Thoracic aorta (tissue), 2 donors: ENCODE measurements at places on chromosomes 3 and 15. TPM values are rescaled to one million over a fixed set of nuclear protein-coding genes. Genes with fewer than 3 reads are reported as not detected.

CPNE9 gene
- total RNA-seq = not detected

SPINK8 gene
- not detected for total RNA-seq

FSIP1 gene
- 0.21 TPM for total RNA-seq

SI gene
- total RNA-seq = not detected

VPS13C gene
- 93.3 TPM for total RNA-seq

DLL4 gene
- 13.0 TPM for total RNA-seq

TRAT1 gene
- not detected for total RNA-seq

EOMES gene
- 0.63 TPM for total RNA-seq

PRSS50 gene
- 0.54 TPM for total RNA-seq

AADACL2 gene
- total RNA-seq = not detected

GRCh38 chr3:56795097-56795828, 6.5 kb downstream of the ARHGEF3 start:
- DNase-seq = no peak

DNA sequence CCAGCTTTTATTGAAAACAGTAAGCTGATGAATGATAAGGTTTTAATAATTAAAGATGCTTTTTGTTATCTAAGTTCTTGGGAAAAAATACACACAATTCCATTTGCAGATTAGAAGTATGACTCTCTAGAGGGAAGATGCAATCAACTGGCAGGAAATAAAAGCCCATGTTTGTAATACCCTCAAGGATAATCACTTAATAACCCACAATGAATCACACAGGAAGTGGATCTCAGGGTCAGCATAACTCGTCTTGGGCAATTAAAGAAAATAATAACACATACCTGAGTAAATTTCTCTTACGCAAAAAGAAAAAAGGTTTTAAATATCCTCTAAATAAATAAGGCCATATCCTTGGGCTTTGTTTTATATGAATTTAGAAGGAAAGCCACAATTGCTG, 9.4 kb upstream of the EID1 start:
- no peak for DNase-seq

- DNase-seq = no peak
Observed at GRCh38 chr3:114299941-114300624, 6.3 kb downstream of the TIGIT start.

GRCh38 chr15:31799715-31800321, 230.5 kb upstream of the CHRNA7 start:
- no peak for DNase-seq

GRCh38 chr15:76146812-76147211, 87.0 kb downstream of the TMEM266 start:
- no peak for DNase-seq

DNA sequence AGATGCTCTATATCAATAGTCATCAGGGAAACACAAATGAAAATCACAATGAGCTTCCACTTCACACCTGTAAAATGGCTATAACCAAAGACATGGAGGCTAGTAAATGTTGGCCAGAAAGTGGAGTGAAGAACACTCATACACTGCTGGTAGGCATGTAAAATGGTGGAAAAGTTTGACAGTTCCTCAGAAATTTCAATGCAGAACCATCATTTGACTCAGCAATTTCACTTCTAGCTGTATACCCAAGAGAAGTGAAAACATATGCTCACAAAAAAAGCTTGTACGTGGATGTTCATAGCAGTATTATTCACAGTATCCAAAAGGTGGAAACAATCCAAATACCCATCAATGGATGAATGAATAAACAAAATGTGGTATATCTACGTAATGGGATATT, 19.2 kb upstream of the TOP2B start:
- no peak for DNase-seq

DNA sequence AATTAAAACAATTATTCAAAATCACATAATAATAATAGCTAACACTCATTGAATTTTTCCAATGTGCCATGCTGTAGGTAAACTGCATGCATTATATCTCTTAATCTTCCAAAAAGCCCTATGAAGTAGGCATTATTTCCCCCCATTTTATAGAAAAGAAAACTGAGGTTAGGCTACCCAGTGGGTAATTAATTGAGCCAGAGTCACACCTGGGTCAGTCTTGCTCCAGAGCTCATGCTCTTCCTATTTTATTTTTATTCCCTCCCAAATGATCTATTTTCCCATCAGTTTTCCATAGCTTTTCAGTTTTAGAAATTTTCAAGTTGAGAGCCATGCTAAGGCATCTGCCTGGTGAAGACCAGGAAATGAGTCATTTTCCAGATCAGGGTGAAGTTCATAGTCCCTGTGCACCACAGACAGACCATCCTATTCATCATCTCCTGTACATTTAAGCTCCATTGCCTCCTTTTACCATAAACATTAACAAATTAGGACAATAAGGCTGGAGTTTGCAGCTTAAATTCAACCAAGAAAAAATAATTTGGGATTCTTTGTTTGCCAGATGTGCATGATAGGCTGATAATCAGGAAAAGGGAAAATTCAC, 417.3 kb downstream of the OTOL1 start:
- no peak for DNase-seq

- no peak for DNase-seq
Observed at GRCh38 chr3:38111201-38111600, 25.7 kb downstream of the ACAA1 start.

GRCh38 chr3:134696155-134696554, 45.3 kb upstream of the KY start:
- DNase-seq = no peak

DNA sequence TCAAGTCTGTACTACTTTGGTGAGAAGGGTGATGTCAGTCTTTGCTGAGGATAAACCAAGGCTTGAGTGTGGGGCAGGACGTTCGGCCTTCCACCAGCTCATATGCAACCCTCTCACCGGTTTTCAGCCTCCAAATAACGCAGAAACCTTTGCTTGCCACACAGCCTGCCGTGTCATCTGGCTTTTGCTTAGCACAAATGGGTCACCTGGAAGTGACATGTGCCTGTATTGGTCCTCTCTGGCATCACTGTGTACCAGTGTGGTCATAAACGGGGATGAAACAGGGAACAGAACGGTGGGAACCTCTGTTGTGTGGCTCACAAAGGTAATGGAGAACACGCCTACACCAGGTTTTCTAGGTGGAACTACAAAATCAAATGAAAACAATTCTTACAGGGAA, 7.1 kb downstream of the POMGNT2 start:
- DNase-seq = no peak

DNA sequence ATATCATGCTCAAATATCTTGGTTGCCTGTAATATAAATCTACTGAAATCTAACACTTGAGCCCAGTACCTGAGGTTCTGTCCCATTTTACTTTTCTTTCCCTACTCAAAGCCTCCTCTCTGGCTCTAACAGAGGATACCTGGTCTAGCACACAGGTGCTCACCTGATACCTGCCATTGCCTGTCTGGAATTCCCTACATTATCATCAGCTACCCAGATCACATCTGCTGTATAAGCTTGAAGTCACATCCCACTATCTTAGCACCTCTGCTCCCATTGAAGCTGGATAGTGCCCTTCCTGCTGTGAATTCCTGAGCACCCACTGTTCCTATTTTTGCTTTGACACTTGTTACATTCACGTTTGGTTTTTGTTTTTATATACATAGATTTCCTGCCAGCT, 30.5 kb downstream of the GYG1 start:
- no peak for DNase-seq

DNA sequence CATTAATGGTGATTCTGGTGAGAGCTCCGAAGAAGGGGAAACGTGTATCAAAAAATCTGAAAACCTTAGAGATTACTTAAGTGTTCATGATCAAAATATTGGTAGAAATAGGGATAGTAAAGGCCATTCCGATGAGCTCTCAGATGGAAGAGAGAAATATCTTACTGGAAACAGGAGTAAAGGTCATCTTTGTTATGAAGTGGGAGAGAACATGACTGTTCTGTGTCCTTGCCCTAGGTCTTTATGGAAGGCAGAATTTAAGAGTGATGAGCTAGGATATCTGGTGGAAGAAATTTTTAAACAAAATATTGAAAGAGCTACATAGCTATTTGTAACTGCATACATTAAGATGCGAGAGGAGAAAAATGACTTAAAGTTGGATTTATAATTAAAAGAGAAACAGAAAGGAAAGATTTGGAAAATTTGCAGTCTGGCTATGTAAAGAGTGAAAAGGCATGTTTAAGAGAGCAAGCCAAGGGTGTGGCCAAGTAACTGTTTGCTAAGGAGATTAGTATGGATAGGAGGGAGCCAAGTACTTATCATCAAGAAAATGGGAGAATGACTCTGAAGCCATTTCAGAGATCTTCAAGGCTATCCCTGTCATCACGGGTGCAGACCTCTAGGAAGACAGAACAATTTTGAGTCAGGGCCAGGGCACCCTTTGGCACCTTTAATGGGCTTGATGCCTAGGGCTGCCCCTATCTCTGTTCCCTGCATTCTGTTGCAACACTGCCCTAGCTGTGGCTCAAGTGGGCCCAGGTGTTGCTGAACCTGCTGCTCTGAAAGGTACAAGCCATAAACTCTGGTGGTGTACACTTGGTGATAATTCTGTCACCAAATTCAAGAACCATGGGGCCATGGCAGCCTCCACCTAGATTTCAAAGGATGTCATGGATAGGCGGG, 27.3 kb downstream of the SLMAP start:
- no peak for DNase-seq

- DNase-seq = no peak
Observed at GRCh38 chr3:43649365-43649968, 27.7 kb upstream of the ANO10 start.

- no peak for DNase-seq
Observed at GRCh38 chr15:29864501-29864900, 42.2 kb upstream of the TJP1 start.

DNA sequence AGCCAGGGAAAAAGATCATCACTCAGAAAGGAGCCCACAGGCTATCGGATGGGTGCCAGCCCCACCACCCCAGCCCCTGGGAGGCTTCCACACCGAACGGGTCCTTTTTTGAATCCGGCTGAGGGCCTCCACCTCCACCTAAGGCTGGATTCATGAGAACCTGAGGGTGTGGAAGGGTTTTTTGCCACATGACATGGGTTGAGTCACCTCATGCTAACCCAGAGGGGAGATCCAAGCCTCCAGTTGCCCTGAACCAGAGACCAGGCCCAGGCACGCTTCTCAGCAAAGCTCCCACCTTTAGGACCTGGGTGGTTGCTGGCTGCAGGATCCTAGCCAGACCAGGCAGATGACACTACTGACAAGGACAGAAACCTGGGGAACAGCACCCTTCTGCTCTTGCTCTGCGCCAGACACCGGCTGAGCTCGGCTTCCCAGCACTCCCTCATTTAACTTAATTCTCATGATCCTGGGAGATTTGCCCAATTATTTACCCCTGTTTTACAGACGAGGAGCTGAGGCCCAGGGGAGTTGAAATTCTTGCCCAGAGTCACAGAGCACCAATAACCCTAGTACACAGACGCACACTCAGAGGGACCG, 25.6 kb downstream of the DUSP7 start:
- no peak for DNase-seq

DNA sequence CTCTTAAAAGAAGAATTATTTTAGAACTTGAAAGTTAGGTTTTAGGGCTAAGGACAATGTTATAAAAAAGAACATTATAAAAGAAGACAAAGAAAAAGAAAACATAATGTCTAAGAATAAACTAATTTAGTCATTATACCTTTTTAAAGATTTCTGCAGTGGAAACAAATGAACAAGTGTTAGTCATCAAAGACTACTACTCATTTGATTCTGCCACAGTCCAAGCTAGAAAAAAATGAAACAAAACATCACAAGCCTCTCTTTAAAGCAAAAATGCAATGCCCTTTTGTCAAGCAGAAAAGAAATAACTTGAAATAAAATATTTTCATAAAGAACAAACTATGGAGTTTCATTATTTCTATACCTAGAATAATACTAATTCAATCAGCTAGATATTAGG, 102.0 kb downstream of the TBC1D5 start:
- DNase-seq = no peak

DNA sequence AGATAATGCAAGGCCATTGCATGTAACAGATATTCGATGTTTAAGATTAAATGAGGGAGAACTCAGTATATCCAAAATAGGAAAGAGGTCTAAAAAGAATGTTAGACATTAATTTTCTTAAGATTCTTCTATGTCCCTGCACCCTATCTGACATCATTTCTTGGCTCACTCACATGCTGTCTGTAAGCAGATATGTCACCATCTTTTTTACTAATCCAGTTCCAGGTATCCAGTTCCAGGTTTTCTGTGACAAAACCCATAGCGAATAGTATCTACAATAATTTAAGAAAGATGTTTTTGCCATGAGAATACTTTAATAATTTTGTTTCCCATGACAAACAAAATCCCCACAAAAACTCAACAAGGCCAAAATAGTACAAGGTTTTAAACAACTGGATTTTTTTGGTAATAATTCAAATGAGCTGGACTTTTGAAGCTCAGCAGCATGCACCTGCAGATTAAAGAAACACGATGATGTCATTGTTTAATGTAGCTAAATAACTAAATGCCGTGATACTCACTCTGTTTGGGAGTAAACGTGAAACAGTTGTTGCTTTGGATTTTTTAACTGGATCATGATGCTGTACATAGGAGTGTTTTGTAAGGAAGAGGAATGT, 867.6 kb downstream of the EPHA3 start:
- DNase-seq = no peak

DNA sequence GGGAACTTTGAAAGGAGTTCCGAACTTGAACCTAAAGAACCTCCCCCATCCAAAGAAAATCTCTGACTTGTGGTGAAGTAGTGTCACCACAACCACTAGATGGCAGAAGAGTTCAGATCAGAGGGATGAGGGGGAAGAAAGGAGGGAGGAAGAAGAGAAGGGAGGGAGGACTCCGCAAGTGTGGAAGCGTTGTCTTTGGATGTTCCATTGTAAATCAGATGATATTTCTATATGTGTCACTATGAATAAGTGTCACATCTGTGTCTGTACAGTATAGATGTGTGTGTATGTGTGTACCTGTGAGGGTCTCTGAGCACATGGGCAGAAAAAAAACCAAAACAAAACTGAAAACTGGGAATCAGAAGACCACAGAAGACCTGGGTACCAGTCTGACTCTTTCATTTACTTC, 16.9 kb downstream of the SLC24A1 start:
- DNase-seq = no peak

DNA sequence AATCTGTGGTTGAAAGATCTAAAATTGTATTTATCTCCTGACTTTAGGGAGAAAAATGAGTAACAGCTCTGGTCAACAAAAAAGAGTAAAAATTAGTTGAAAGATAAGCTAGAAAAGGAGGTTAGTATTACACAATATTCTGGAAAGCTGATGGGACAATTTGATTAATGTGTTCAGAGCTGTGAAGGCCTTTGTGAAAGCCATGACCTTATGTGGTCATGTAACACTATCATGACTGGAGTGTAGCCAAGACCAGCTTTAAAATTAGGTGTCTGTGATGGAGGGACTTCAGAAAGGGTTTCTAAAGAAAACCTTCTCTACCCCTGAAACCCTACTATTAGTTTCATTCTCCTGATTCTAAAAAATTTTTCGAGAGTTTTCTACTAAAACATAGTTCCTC, 127.2 kb downstream of the NFKBIZ start:
- no peak for DNase-seq

GRCh38 chr3:44019736-44020135, 221.9 kb upstream of the TOPAZ1 start:
- no peak for DNase-seq

- DNase-seq = no peak
Observed at GRCh38 chr3:148914936-148915690, 50.0 kb downstream of the CPA3 start.
